ENCODE measurements at places on chromosomes 2 and 18.

GRCh38 chr2:36477746-36478145 is 120.2 kb downstream of the FEZ2 start:
- no peak for DNase-seq

- DNase-seq: no peak
Measured at GRCh38 chr18:24628326-24628725, 167.9 kb downstream of the HRH4 start.

DNA sequence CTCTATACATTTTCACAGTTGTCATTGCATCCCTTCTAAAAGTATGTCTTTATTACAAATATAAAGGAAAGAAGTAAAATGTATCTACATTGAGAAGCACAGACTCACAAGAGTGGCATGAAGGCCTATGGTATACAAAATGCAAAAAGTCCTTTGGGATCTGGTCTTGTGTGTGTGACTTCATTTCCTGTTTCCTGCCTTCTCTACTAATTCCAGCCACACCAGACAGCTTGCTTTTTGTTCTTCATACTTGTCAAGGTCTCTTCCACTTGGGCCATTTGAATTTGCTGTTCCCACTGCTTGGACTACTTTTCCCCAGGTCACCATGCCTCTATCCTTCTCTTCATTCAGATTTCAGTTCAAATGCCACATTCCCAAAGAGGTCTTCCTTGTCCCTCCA is 6.7 kb upstream of the PNO1 start:
- no peak for DNase-seq

- DNase-seq: no peak
Measured at GRCh38 chr2:65025453-65026123, 30.6 kb upstream of the CEP68 start.

DNA sequence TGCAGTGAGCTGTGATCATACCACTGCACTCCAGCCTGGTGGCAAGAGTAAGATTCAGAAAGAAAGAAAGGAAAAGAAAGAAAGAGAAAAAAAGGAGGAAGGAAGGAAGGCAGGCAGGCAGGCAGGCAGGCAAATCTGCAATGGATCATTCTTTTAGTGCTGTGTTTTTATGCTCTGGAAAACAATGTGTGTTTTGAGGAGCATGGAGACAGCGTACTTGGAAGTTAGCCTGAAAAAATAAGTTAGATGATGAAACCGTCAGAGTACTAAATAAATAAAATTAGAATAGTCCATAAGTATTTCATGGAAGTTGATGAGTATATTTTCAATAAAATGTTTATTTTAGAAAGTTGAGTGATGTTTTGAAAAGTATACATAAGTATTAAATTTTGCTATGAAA is 366.4 kb upstream of the CDH20 start:
- DNase-seq: no peak

- DNase-seq: no peak
Measured at GRCh38 chr2:29242621-29243375, 127.6 kb downstream of the CLIP4 start.

GRCh38 chr18:68024716-68025115 is 508.2 kb upstream of the DSEL start:
- DNase-seq: no peak

DNA sequence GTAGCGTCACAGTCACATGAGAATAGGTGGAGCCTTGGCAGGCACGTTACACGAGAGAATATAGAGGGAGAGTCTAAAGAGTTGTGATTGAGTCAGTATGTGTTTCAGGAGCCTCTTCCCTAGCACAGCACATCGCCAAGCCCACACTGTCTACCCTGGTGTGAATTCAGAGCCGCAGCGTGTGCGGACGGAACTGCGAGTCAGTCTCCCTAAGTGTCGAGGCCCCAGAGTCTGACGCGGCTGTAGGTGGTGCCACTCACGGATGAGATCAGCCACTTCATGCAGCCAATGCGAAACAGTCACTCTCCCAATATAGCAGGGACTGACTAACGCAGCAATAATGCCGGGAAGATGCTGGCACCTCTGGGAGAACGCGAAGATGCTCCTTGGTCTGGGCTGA is 587.3 kb upstream of the ID2 start:
- DNase-seq: no peak

- DNase-seq: no peak
Measured at GRCh38 chr2:128708106-128708816, 389.6 kb upstream of the HS6ST1 start.

- no peak for DNase-seq
Measured at GRCh38 chr2:212495046-212495445, 43.6 kb downstream of the ERBB4 start.

DNA sequence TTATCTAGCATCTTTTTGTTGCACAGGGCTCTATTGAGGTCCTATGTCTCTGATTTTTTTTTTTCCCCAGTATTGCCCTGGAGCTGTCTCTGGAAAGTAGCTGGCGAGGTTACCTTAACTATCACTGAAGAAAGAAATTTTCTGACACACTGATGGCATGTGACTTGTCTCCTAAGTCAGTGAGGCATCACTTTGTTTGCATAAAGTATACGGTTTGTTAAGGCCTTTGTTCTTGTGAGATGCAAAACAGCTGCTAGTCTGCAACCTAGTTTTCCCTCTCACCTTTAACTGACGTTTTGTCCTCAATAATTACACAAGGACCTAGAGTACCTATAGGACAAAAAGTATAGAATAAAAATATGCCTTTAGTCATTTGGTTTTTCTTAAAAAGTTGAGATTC is 41.8 kb downstream of the UBXN4 start:
- no peak for DNase-seq

DNA sequence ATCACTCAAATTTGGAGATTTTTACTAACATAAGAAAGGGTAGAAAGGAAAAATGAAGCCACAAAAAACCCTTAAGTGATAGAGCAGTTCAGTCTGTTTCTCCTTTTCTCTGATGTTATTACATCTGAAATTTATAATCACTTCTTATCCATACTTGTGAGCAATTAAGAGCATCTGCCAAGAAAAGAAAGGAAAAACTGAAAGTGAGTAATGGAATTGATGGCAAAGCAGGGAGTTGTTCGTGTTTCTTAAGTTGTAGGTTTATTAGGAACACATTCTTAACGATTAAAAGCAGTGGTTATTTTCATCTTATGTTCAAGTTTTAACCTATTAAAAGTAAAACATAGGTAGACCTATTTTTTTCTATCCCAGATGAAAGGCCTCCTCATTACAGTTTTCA is 277.7 kb downstream of the RND3 start:
- DNase-seq: no peak

- no peak for DNase-seq
Measured at GRCh38 chr2:207879536-207879935, 109.8 kb upstream of the FZD5 start.

DNA sequence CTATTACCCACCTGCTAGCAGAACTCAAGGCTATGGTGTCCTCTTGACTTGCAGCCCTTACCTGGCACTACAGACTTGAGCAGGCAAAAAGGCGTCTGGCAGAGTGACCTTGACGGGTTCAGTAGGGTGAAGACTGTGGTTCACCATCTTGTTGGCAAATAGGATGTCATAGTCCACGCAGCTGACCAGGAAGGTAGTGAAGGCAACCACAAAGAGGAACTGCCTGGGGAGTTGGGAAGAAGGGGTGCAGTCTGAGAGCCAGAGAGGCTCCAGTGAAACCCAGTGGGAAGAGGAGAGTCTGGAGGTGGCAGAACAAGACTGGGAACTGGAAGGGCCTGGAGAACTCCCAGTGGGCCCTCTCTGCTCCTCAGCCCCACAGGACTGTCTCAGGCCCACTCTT is 4.1 kb downstream of the ATG9A start:
- DNase-seq: no peak

DNA sequence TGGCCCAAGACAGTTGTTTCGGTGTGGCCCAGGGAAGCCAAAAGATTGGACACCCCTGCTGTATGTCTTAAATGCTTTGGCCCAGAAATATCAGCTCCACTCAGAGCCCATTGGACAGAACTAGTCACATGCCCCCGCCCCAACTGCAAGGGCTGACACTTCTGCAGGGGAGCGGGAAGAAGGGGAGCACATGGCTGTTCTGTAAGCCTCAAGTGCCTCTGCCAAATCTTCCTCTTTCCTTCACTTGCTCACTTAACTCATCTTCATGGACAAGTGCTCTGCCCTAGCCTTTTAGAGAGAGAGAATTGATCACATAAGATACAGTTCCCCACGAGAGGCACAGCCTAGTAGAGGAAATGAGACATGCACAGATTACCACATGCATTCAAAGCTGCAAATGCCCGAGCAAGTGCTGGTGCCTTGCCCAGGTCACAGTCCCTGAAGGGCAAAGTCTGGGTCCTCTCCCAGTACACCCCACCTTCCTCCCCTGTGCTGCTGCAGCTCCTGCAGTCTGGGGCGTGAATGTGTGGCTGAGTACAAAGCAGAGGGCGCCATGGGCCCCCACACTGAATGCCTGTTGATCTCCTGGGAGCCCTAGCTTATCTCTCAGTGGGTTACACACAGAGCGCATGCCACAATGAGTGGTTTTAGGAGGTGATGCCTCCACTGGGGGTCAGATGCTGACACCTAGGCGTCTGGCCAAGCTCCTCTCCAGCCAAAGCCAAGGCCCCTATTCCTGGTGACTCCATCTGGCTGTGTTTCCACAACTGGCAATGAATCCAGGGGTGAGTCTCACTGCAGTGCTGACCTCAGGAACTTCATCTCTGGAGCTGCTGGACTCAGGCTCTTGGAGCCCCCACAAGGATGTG is 135.3 kb downstream of the CTIF start:
- no peak for DNase-seq

- no peak for DNase-seq
Measured at GRCh38 chr2:10201201-10201600, 78.7 kb downstream of the RRM2 start.

DNA sequence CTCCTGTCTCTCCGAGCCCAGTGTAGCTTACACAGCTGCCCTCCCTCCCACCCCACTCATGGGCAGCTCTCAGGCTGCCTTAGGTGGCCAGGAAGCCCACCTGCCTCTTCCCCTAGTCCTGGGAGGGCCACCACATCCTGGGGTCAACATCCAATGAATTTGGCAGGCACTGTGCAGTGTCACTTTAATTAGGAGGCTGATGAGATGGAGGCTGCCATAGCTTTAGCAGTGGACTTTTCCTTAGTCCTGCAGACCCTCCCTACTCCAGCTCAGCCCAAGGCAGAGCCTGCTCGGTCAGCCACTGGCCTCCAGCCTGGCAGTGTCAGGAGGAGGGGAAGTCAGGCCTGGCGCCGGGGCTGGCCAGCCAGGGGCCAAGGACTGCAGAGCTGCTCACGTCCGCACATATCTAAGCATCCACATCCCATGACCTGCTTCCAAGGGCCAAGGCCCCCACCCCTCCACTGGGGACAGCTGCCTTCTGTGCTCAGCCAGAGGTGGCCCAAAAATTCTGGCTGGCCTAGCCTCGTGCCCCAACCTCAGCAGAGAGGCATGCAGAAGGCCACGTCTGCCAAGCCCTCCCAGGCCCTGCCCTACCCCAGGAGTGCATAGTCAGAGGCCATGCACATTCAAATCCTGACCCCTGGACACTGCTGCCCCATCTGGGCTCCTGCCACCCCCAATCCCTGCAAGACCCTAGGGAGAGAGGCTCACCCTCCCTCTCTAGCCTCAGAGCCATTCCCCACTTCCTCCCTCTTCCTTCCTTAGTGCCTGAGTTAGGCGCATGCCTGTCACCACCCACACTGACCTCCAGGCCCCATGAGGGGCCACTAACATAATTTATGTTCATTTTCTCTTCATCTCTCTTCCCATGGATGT is 33.1 kb downstream of the ADRA2B start:
- DNase-seq: no peak

DNA sequence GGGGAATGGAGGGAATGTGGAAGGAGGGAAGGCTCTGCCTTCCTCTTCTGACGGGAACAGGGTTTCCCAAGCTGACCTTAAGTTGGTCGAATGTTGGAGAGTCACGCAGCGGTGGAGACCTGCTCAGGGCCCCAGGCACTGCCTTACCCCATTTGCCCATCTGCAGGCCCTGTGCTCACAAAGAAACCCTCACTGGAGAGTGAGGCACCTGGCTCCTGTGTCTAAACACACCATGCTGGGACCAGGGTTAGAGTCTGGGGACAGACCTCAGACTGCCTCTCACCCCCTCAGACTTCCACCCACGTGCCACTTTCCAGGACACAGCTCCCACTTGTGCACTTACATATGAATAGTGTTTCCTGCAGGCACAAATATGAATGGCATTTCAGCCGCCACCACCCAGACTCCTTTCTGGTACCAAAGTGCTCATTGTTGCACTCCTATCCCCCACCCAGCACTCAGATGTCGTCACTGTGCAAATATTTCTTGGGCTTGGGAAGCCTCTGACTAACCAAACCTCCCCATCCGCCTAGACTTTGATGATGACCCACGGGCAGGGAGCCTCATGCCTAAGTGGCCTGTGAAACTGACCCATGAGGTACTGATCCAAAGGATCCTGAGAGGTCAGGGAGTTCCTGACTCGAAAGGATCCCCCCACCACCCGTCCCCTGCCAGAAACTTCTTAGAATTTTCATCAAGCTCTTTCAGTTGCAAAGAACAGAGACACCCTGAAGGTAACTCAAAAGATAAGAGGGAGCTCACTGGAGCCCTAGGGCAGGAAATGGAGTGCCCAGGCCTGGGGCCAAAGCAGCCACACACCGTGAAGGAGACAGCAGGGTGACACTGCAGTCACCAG is 78.3 kb downstream of the STPG4 start:
- DNase-seq: no peak

- DNase-seq: no peak
Measured at GRCh38 chr2:45259138-45259537, 249.9 kb upstream of the SIX2 start.

DNA sequence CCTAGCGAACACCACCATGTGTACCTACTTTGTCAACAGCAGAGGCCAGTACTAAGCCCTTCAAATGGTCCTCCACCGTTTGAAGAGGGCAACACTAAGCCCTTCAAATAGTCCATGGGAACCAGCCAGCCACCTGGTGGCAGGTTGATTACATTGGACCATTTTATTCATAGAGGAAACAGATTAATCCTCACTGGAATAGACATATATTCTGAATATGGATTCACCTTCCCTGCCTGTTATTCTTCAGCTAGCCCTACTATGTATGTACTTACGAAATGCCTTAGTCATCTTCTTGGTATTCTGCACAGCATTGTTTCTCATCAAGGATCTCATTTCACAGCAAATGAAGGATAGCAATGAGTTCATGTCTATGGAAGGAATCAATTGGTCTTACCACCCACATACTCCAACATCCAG is 10.0 kb upstream of the ZNF396 start:
- DNase-seq: no peak

DNA sequence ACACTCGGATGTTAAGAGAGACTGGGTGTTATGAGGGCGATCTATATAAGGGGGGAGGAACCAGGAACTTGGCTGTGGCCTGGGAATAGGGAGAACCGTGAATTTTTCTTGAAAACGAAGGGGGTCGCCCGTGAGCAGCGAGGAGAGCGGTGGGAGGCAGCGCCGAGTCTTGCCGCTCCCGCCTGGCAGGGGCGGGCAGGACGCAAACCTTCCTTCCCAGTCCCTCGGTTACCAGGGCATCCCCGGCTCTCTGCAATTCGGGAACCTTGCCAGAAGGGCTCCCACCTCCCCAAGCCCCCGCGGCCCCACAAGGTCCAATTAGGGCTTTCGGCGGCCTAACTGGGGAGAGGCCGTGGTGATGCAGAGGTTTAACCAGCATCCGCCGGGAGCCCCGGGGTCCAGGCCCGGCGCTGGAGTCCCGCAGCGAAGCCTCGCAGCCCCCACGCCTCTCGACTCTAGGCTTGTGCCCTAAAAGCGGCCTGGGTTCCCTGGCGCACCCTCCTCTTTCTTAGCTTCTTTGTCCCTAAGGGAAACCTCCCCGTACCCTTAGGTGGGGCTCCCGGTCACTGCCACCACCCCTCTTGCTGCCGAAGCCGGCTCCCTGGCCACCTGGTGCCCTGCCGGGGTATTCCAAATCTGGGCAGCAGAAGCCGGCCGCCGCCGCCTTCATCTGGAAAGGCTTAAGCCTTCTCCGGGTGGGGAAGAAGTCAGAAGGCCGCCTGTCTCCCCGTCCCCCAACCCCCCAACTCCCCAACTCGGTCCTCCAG is 680 bp upstream of the FHOD3 start:
- DNase-seq: no peak

All from stimulated activated CD4-positive, alpha-beta T cell treated with anti-CD3 and anti-CD28 coated beads, TNF-alpha, amount 100 ng/mL, for 24 hours (primary cell).